ENCODE measurements at places on chromosomes 7 and 10.
A peak's percentile ranks its signal among the peaks of the same experiment; 100 is the strongest.

DNA sequence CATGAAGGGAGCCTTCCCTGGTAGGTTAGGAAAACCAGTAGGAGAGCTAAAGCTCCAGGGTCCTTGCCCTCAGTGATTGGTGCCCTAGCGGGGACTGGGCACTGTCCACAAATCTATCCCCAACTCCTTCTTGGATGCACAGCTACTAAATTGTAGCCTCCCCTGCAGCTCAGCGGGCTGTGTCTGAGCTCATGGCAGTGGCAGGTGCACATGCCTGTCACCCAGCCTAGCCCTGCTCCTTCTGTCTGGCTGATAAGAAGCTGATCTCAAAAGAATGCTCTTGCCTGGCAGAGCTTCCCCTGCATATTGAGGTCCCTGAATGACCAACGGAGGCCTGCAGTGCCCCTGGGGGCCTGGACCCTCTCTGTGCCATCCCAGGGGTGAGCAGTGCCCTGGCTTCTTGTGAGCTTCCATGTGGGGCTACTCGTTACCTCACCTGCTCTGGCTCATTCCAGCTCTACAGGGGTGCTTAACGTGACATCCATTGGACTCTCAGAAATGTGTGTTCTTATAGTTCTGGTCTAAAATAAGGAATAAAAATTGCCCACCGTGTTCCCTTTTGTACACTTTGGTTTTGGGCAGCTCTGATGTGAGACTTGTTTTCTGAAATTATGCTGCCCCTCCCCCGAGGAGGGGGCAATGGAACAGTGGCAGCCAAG lies 59.8 kb upstream of the ANTXRL start:
- DNase-seq: no peak

DNA sequence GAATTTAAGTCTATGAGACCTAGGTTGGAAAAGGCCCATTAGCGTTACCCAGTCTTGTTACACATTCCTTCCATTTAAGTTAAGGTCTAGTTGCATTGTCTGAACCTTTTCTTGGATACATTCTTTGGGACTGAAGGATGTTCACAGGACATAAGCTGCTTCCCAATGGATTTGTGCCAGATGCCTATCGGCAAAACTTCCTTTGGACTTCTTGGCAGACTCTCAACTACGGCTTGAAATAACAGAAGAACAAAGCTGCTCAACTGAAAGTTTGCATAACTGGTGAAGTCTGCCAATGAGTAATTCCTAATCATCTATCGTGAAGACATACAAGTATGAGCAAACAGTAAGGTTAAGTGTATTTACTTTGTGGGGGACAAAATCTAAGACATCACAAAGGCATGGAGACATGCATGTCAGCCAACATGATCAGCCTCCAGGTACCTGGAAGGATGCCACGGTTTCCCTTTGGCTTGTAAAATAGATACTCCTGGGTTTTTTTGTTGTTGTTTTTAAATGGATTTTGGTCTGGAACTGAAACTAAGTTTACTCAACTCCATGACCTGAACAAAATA lies 35.4 kb downstream of the MALSU1 start:
- peak; percentile 89 for DNase-seq

GRCh38 chr10:25692761-25693160 lies 241.3 kb upstream of the MYO3A start:
- no peak for DNase-seq

GRCh38 chr10:27724287-27724686 lies 21.3 kb downstream of the MKX start:
- no peak for DNase-seq

DNA sequence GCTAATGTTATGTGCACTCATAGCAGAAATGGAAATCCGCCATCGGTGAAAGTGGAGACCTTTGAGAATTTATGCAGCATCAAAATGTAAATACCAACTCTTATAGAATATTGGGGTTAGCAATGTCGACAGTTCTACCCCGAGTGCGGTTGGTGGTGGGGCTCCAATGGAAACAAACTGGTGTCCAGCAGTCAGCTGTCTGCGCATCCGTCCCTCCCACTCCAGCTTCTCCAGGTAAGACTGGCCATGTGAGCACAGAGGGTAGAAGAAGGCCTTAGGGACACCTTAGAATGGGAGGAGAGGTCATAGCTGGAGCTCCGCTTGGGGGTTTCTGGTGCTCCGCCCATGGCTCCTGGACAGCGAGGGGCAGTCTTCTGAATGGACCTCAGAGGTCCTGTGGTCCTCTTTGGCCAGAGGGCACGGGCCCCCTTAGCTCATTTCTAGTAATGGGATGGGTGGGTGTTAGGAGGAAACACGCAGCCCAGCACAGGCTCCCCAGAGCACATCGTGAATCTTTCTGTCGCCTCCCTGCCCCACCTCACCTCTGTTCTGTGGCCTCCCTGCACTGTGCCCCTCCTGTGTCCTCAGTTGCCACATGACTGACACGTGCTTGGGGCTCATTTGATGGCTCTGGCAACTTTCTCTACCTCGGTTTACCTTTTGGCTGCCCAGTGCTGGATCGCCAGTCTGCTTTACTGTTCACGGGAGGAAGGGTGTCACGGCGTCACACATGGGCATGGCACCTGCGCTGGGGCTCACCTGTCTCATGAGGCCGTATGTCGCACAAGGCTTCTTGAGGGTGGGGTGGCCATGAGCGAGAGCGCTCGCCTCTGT lies 50.0 kb downstream of the MGMT start:
- no peak for DNase-seq

- DNase-seq: no peak
Observed at GRCh38 chr7:76353744-76354143, 5.0 kb downstream of the YWHAG start.

DNA sequence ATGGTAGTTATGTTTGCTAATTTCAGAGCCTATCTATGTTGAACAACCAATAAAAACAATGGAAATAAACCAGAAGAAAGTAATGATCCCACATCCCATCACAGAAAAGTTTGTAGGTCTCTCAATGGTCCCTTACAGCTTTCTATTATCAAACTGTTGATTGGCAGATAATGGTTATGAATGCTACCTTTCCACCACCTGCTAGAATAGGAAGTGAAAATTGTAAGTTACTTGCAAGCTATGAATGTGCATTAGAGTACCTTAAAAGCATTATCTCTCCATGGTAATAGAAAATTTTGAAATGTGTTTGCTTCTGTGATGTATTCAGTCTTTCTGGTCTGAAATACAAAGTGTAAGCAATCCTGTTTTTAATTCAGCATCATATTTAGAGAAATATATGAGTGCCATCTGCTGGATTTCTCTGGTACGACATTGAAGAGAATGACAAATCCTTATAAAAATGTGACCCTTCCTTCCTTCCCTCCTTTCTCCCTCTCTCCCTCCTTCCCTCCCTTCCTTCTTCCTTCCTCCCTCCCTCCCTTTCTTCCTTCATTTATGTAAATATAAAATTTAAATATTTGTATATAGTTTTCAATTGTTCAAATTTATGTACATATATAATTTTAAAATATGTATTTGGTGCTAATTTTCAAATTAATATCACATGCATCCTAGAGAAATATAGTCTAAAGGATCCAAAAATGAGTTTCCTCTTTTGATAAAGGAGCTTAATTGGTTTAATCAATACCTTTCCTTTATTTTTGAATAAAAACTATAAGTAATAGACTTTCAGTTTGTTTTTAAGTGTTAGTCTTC lies 41.4 kb upstream of the PNLIPRP3 start:
- DNase-seq: peak; percentile 47

DNA sequence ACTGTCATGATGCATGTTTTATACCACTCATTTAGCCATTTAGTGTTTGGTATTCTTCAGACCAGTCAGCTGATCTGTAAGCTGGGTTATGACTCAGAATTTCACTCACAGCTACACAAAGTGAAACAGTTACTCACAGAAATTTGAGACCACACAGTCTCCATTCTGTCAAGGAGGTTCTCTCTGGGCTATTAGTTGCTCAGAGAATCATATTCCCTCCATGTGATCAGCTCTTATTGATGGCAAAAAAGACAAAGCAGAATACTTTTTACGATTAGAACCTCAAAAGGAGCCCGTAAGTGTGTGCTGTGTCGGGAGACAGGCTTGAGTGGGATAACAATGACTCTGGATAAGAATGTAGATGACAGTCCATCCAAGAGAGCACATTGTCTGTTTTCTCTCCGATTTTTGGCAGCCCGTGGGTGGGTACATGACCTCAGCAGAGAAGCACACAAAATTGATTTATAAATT lies 277.6 kb upstream of the SORCS1 start:
- no peak for DNase-seq

- peak; percentile 37 for DNase-seq
Observed at GRCh38 chr10:7529638-7530037, 118.8 kb upstream of the SFMBT2 start.

DNA sequence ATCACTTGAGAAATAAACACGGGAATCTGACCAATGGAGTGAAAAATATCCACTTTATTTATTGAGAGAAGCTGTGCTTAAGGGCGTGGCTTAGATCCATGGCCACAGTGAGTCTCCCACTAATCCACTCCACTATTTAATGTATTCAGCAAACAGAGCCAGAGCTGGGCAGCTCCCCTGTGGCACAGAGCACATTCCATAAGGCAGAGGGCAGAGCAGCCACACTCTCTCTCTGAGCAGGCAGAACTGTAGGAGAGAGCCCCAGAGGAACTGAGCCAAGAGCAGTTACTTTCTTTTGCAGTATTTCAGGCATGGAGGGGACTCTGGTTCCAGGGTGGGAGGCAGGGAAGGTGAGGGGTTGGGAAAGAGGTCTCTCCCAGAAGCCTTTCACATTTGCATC lies 106.0 kb downstream of the GALNT17 start:
- no peak for DNase-seq

DNA sequence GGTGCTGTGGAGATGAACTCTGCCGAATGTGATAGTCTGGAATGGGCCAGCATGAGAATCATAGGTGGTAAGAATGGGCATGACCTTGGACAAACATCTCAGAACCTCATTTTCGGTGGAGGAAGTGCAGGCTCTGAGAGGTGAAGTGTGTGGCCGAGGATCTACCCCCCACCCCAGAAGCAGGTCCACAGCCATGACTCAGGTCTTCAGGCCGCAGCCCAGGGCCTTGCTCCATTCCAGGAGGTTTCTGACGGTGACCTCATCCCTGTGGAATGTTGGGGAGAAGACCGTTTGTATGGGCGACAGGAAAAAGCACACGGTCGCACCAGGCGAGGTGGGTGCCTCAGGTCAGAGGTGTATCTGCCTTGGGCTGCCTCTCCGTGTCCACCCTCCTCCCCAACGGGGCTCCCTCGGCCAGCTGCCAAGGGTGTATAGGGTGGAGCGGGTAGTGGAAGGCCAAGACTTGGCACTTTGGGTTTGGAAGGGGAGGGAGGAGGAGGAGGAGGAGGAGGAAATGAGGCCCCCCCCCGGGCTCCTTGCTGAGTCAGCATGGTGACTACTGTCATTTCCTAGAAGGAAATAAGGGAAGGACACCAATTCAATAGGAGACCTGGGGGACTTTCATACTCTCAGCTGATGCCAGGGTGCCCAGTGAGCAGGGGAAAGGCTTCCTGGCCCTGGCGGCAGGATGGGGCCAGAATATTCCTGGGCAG lies 168.0 kb upstream of the RHEB start:
- peak; percentile 99 for DNase-seq

DNA sequence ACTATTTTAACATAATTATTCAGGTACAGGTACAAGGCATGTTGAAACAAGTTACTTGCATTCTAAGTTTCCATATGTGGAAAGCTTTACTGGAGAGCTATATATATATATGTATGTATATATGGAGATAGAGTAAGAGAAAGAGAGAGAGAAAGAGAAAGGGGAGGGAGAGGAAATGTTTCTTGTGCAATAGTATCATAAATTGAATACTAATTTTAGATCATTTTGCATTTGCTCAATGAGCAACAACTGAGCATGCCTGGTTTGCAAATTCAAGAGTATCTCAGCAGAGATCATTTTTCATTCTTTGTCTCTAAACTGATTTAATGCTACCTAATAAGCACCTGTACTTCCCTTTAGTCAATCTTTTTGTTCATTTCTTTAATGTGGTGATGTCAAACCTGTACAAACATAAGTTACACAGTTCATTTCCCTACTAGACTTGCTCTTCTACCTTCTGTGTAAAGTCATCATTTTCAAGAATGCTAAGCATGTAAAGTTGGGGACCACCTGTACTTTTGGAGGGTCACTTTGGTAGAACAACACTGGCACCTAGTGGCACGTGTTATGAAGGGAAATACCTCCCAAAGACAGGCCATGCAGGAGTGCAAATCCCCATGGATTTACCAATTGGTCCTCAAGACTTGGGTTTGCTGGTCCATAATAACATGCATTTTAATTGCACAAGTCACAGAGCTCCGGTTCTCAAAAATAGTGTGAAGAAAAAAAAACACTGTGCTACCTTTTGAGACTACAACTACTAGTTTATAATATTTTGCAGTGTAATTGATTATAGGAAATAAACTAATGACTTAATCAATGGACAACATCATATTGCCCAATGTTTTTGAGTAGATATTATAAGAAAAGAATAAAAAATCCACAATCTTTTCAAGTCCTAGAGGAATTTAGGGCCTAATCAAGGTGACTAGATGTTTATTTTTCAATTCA lies 431.2 kb upstream of the IGFBP3 start:
- DNase-seq: peak; percentile 67

- no peak for DNase-seq
Observed at GRCh38 chr7:100369105-100369504, 4.2 kb upstream of the PILRA start.

DNA sequence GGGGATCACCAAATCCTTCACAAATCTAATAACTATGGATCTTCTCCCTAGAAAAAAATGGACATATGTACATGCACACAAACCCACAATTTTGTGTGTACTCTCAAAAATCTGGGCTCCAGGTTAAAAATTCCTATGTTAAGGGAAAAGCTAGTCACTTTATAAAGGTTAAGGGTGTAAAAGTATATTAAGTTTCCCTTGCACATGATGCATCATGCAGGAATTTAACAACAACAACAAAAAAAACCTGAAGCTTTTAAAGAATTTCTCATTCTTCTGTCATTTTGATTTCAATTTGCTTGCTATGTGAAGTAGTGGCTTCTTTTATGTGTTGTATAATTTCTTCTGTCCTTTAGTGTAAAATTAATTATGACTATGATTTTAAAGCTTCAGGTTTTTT lies 123.7 kb downstream of the CNOT4 start:
- DNase-seq: no peak

- no peak for DNase-seq
Observed at GRCh38 chr10:101712997-101713396, 18.0 kb upstream of the FBXW4 start.

GRCh38 chr10:782751-783648 lies 93.5 kb upstream of the DIP2C start:
- DNase-seq: no peak

GRCh38 chr10:11395581-11396310 lies 215.7 kb downstream of the USP6NL start:
- no peak for DNase-seq

DNA sequence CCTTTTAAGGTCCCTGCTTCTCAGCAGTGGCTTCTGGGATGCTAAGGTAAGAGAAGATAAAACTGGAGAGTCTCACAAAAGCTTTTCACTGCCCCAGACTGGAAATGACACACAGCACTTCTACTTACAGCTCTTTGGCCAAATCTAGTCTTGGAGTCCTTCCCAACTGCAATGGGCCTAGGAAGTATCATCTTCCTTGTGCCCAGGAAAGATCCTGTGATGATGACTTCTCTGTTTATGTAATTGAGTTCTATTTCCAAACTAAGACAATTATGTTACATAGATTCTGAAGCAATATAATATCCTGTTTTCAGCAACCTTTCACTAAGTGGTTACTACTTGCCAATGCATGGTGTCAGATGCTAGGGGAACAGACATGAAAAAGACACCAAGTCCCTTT lies 234.1 kb downstream of the PTEN start:
- DNase-seq: no peak

All from LoVo (cell line).